ENCODE measurements at places on chromosomes 16 and 17.

DNA sequence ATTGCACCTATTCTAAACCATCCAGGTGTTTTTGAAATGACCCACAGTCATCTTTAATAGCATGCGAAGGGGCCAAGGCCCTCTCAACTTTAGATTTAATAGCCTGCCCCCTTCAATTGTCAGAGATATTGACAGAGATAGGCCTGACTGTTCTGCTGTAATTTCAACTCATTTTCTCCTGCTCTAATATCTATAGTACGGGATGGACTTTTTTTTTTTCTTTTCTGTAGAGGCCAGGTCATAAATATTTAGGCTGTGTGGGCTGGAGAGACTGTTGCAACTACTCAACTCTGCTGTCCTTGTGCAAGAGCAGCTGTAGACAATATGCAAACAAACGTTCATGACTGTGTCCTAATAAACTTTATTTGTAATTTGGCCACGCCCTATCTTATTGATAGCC lies 24.7 kb upstream of the KRT20 start:
- no peak for DNase-seq

- DNase-seq, result no peak
These were observed 26.6 kb downstream of the HASPIN start for GRCh38 chr17:3750296-3750695.

- no peak for DNase-seq
These were observed 252.3 kb upstream of the CA10 start for GRCh38 chr17:52410781-52411180.

DNA sequence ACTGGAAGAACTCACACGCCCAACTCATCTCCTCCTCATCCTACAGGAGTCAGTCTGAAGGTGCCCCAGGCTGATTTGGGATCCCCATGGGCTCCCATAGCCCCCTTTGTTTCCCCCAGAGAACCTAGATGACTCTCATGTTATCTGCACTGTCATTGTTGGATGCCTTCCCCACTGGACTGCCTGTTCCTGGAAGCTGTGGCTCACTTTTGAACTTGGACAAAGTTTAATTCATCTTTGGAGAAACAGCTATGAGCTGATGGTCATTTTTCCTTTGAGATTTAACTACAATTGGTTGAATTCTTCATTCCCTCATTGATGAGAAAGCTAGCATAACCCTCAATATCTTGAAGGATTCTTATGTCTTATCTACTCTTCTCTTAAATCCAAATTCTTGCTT lies 186.6 kb downstream of the SALL1 start:
- DNase-seq, result no peak

GRCh38 chr16:66569827-66570405 lies 3.7 kb downstream of the CMTM1 start:
- no peak for DNase-seq

- no peak for DNase-seq
These were observed 3.6 kb upstream of the KRTAP3-1 start for GRCh38 chr17:41012326-41013120.
